Activated CD4-positive, alpha-beta T cell treated with anti-CD3 and anti-CD28 coated beads for 4 hours (primary cell): ENCODE measurements at places on chromosomes 7 and 10.

- no peak for DNase-seq
Measured at GRCh38 chr7:133941496-133941895, 185.6 kb upstream of the LRGUK start.

DNA sequence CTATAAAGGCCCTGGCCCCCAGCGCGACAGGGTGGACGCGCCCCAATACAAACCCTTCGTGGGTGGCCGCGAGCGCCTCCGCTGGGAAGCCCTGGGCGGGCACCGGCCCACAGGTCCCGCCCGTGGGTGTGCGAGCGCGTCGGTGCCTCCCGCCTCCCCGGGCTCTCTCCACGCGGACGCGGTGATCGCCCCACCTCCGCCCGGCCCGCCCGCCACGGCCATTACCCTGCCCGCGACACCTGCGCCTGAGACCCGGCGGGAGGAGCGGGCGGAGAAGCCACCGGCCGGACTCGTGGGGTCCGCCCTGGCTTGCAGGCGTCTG is 81.2 kb downstream of the PAX2 start:
- no peak for DNase-seq

- DNase-seq = no peak
Measured at GRCh38 chr10:14474656-14475055, 143.9 kb upstream of the FRMD4A start.

DNA sequence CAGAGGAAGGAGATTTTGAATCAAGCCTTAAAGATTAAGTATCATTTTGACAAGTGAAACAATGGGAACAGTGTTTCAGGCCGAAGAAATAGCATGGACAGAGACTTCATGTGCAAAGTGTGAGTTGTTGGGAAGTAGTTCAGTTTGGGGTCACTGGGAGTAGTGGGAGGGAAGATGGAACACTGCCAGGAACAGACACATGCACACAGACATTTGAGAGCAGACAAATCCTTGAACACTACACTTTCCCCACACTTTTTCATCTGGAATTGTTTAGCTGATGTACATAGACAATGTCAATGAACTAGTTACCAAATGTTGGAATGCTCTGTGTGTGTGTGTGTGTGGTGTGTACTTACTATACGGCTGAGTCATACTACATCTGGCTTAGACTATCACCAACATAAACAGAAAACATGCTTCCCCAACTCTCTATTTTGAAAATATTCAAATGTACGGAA is 52.4 kb upstream of the LRRC17 start:
- no peak for DNase-seq

GRCh38 chr7:120805636-120806388 is 52.1 kb downstream of the TSPAN12 start:
- peak; percentile 45 for DNase-seq

DNA sequence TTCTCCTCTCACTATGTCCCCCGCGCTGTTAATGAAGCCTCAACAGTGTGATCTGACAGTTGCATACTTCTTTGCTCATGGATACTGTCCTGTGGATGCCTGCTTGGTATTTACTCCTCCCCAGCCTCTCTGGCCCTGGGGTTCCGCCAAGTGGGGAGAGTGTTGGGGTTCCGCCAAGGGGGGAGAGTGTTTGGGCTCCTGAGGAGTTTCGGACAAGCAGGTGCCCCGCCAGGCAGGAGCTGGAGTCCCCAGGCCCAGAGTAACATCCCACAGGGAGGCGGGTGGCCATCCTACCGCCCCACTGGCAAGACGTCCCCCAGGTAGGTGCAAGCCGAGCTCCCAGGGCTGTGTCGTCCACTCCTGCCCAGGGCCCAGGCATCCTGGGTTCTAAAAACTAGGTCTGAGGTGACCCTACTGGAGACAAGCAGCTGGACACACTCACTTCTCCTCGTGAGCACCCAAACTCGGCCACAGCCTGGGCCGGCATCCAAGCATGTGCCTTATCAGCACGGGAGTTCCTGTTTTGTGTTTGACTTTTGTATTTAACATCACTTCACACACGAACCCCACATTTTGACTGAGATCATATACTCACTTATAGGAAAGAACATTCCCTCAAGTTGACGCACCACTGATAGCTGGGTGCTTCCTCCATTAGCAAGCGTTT is 34.2 kb downstream of the CAMK2B start:
- DNase-seq = no peak

GRCh38 chr7:5702876-5703571 is 78.4 kb downstream of the RNF216 start:
- DNase-seq = no peak

DNA sequence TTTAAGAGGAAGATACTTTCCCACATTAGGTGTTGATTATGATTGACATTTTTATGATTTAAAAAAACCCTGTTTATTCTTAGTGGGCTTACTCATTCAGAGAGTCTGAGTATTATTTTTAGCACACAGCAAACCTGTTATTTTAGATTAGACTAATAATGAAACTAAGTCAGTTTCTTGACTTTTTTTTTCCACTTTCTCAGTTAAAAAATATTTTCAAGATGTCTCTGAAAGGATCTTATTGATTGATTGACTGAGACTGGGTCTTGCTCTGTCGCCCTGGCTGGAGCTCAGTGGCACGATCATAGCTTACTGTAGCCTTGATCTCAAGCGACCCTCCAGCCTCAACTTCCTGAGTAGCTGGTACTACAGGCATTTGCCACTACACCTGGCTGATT is 20.4 kb upstream of the INPP5F start:
- DNase-seq = no peak

GRCh38 chr7:157547102-157547501 is 210.3 kb downstream of the DNAJB6 start:
- no peak for DNase-seq

- no peak for DNase-seq
Measured at GRCh38 chr10:224571-224970, 89.3 kb downstream of the ZMYND11 start.

DNA sequence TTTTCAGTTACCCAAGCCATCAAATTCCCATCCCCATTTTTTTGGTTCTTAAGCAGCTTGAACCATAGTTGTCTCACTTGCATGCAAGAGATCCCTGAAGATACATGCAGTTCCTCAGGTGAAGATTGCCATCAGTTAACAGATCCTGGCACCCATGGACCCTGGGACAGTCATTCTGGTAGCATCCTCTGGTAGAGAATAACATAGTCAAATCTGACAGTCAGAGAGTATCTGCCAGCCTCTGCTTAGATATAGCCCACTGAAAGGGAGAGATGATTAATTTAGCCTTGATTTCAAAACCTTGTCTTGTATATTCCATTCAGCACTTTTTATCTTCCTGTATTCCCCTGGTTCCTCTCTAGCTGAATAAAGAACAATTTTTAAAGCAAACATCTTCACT is 280.4 kb downstream of the KCNMA1 start:
- DNase-seq = no peak

DNA sequence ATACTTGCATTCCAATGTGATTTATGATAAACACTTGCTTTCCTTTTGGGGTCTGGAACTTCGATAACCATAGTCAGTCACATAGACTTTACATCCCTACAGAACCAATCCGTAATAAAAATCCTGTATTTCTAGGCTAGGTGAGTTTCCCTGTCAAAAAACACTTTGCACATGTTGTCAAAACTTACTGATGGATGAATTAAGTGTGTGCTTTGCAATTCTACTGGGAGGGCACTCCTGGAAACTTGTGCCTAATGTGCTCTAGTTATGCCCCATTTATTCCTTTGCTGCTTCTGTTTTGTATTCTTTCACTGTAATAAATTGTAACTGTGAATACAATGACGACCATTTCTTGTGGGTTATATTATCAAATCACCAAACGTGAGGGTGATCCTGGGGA is 684.8 kb upstream of the PCDH15 start:
- DNase-seq = no peak

GRCh38 chr7:124257638-124258308 is 224.9 kb upstream of the TMEM229A start:
- DNase-seq = no peak

DNA sequence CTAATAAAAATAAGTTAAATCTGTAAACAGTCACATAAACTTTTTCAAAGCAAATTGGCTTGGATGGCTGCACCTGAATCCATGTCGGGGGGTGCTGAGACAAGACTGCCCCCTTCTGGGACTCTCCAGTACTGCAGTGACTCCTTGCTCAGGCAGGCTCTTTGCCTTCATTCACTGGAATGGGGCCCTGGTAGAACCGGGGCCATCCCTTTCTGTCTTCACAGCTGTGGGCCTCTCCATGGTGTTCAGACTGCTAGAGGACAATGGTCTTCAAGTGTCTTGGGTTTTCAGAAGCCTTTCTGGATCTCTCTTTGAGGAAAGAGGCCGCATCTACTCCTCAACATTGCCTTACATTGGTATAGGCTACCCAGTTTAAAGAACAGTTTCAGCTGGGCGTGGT is 16.1 kb upstream of the IMPDH1 start:
- peak; percentile 75 for DNase-seq

DNA sequence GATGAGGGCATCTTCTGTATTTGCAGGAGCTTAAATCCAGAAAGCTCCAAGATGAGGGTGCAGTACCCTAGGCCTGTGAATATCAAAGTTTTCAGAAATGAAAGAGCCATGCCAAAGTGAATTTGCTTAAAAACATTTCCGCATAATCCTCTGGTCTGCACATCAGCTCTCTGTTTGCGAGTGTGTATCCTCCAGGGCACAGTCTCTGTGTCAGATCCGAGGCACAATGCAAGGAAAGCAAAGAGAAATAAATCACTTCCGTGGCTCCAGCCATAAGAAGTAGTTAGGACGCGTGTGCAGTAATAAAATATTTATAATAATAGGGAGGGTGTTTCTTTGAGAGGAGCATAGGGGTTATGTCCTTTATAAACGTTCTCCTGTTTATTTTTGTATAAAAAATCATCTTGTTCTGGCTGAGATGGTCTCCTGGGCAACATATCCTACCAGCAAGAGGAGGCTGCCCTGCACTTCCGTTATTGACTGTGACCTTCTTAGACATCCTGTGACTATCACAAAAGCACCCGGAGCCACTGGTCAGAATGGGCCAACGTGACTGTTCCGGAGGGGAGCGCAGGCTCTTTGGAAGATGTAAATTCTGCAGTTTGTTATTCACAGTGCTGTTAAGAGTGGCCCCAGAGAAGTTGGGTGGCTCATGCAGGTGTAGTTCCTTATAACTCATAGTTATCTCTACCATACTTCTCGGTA is 667.6 kb upstream of the FOXK1 start:
- DNase-seq = no peak

DNA sequence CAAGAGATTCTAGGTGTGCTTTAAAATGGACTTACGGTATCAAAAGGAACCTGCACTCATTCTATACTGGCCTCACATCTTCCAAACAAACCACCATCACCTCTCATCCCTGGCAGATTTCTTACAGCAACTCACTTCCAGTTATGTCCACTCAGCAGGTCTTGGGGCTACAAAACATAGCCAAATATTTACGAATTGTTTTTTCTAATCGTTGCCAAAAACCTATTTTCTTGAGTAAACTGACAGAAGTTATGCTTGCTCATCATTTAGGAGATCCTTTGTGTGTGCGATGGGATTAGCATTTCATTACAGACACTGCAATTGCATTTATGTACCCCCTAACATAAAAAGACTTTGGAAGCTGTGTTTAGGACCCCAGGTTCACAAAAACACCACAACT is 2.7 kb downstream of the KCNMA1 start:
- no peak for DNase-seq

- DNase-seq = no peak
Measured at GRCh38 chr7:1678081-1678543, 8.0 kb downstream of the ELFN1 start.

DNA sequence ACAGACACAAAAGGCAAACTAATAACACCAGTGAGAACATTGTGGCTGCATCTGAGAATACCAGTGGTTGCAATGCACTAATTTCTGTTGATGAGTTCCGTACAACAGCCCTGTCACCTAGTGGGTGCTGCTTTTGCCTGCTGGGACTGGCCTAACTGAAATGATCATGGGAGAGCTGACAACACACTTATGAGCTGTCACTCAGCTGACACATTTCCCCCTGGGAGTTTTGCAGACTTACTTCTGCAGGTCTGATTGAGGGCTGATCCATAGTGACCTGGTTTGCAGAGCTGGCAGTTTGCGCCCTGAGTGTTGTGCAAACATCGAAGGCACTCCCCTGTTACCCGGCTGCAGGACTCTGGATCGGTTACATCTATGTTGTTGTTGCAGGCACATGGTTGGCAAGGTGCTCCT is 60.6 kb upstream of the LAMB1 start:
- DNase-seq = no peak

GRCh38 chr7:23966941-23967340 is 256.9 kb downstream of the STK31 start:
- no peak for DNase-seq

GRCh38 chr7:101650579-101651081 is 21.5 kb upstream of the MYL10 start:
- no peak for DNase-seq

DNA sequence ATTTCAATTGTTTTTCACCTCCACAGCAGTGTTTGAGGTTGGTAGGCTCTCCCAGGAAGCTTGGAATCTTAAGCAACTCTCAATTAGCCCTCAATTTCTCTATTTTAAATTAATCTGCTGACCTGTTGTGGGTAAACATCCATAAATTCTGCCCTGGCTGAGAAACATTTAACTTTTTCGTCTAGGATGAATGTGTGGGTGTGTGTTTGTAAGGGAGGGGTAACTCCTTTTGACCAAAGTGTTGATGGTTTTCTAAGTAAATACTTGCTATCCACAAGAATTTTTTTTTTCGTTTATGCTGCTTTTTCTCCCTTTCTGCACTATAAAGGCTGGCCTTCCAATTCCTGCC is 973 bp downstream of the PPP3CB start:
- no peak for DNase-seq

- no peak for DNase-seq
Measured at GRCh38 chr10:62015994-62016393, 114.5 kb downstream of the ARID5B start.

- no peak for DNase-seq
Measured at GRCh38 chr10:88895250-88895649, 15.2 kb downstream of the STAMBPL1 start.

GRCh38 chr10:3511483-3511882 is 273.5 kb downstream of the KLF6 start:
- no peak for DNase-seq

DNA sequence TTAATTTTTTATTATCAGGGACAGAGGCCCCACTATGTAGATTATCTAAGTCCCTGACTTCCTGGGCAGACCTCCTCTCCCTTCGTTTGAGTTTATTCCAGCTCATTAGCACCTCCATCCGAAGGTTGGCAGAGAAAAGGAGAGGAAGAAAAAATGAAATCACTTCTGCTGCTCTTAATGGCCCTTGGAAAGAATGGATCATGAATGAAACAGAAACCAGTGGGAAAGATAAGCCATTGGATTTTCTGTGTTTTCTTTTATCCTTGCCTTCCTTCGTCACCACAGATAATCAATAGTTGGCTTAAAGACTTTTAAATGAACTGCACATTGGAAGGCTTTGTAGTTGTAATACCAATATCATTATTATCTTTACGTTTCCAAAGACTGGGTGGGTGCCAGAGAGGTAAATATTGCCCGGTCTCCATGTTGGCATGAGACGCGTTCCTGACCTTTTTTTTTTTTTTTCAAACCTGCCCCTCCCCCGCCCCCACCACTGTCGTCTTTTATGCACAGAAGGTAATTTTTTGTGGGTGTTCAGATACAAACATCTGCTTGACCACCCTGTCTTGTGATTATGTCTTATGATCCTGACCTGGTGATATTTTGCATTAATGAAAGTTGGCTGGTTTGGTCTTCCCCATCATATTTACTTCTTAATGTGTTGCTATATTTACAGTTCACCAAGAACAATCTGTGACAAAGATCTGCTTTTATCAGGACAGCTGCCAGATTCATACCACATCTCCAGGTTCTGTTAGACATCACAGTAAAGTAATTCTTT is 116.8 kb downstream of the ARID5B start:
- DNase-seq = no peak
